ENCODE measurements at places on chromosomes 1 and 21. TPM values are rescaled to one million over a fixed set of nuclear protein-coding genes. Genes with fewer than 3 reads are reported as not detected.

CD1E gene
- total RNA-seq = not detected

RCSD1 gene
- 1.7 TPM for total RNA-seq

CASZ1 gene
- total RNA-seq = 0.56 TPM

GOLT1A gene
- total RNA-seq = not detected

PDZK1 gene
- 0.38 TPM for total RNA-seq

EPHB2 gene
- 2.3 TPM for total RNA-seq

FMN2 gene
- total RNA-seq = 73.6 TPM

DLGAP3 gene
- total RNA-seq = not detected

All from regular cardiac myocyte (primary cell).